CMK (cell line): ENCODE measurements at places on chromosomes 6 and 20.
A peak's percentile ranks its signal among the peaks of the same experiment; 100 is the strongest.

GRCh38 chr6:127518191-127518709 is 885 bp downstream of the MTCL3 start:
- no peak for DNase-seq

DNA sequence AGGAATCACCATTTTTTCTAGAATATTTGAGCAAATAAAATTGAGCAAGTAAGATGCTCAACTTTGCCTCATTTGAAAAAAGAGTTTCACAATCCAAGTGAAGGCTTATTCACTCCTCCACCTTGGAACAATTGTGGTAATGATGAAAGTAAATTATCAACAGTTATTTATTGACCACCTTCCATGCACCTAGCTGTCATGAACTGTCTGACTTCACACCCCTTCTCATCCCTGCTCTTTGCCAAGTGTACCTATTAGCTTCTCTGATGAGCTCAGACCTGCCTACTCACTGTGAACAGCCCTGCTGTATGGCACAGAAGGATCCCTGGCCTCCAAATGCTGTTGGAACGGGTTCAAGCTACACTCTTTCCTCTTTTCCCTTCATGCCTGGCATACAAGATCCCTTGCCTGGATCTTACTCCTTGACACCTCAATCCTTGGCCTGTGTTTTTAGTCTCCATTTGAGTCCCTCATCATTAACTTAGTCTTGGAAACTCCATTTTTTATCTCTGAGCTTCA is 99.0 kb upstream of the PREP start:
- no peak for DNase-seq

- no peak for DNase-seq
These were observed 152.8 kb downstream of the NFATC2 start for GRCh38 chr20:51389543-51390264.

- peak; percentile 54 for DNase-seq
These were observed 39.9 kb downstream of the SLC52A3 start for GRCh38 chr20:728256-728944.

DNA sequence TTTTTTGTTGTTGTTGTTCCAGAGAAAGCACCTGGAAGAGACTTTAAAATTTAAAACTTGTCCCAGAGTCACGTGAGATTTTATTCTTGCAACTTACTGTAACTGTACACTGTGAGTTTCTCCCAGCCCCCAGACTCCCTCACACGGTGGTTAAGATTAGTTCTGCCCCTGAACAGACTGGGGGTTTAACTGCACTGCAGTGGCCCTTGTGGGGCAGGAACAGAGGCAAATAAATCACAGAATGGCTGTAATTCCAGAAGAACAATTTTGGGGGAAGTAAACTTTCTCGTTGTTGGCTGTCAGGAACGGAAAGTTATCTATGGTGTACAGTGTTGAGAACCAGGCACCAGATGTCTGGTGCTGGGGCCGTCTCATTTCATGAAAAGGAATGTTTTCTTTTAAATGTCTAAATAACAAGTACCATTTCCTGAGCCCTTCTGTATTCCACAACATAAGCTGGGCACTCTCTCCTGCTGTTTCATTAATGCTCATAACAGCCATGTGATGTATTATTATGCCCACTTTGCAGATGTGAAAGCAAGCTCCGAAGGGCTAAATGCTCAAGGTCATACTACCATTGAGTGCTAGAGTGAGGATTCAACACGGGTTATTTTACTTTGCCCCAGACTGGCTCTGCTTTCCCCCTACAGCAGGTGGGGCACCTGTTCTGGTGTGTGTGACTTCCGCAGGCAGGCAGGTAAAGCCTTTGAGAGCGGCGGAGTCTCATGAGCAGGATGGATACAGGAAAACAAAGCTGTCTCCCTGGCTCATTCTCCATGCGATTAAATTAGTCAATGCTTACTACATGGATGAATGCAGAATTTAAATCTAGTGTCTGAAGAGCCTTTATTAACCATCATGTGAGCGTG is 30.5 kb downstream of the CNKSR3 start:
- no peak for DNase-seq

GRCh38 chr6:157072128-157072527 is 251.2 kb downstream of the TMEM242 start:
- DNase-seq = no peak

DNA sequence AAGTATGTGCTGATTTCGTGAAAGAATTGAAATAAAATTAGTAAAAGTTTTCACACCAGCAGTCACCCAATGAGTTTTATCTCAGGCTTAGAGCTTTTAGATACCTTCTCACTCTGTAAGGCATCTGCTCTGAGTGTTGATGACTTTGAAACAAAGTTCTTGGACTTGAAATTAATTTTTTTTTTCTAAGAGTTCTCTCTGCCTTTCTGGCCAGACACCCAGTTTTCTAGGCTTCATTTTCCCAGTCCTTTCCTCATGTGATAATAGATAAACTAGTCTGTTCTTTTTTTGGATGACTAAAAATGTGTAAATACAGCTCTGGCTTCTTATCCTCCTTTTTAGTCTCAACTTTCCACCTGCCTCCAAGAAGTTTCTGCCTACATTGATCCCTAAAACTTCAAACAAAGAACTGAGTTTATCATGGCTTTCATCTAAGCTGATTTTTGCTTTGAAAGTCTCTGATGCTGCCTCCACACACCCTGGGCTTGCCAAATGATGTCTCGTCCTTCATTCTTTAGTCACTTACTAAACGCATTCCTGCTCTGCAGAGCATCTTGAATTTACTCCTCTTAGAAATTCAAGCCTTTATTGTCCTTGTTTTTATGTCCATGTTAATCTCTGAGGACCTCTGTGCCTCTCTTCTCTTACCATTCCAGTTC is 32.7 kb downstream of the SLX4IP start:
- DNase-seq = no peak

DNA sequence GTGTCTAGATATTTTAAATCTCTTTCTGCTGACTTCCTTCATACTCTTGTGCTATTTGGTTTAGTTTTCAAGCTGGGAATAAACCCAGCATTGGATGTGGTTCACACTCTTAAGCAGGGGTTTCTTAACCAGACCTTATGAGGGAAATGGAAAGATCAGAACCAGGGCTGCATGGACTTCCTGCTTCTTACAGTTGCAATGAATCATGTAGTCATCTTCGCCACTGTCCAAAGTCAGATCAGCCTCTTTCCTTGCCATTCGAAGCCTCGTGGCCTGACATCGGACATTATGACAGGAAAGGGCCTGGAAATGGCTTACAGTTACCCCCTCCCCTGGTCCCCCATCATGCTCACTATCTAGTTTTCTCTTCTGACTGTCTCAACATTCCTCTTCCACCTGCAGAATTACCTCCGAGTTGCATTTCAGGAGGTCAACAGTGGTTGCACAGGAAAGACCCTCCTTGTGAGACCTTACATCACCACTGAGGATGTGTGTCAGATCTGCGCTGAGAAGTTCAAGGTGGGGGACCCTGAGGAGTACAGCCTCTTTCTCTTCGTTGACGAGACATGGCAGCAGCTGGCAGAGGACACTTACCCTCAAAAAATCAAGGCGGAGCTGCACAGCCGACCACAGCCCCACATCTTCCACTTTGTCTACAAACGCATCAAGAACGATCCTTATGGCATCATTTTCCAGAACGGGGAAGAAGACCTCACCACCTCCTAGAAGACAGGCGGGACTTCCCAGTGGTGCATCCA is 16.8 kb upstream of the NAA20 start:
- DNase-seq = no peak

DNA sequence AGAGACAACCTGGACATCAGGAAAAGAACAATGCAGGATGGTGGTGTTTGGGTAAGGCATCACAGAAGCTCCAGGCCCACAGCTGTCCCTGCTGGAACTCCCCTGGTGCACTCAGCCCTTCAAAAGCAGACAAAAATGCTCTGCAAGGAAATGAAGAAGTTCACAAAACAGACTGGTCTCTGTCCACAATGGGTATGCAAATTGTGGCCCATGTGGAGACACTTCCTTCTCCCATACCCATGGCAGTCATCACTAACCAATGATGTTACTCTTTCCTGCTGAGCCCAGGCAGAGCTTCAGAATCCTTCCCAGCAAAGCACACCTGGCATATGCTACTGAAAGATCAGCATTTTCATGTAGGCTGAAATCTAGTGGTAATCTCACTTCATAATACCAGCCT is 42.6 kb upstream of the PXDC1 start:
- DNase-seq = no peak

DNA sequence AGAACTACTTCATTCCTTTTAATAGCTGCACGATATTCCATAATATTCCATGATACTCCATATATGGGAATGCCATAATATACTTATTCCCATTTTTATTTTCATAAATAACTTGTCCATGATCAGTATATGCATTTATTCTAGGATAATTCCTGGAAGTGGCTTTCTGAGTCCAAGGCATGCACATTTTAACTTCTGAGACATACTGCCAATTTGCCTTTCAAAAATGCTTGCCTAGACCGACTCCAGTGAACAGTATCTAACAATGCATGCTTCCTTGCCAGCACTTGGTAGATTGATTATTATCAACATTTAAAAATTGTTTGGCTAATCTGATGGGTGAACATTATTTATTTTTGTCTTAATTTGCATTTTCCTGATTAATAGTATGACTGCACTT is 54.0 kb downstream of the SPTLC3 start:
- no peak for DNase-seq

DNA sequence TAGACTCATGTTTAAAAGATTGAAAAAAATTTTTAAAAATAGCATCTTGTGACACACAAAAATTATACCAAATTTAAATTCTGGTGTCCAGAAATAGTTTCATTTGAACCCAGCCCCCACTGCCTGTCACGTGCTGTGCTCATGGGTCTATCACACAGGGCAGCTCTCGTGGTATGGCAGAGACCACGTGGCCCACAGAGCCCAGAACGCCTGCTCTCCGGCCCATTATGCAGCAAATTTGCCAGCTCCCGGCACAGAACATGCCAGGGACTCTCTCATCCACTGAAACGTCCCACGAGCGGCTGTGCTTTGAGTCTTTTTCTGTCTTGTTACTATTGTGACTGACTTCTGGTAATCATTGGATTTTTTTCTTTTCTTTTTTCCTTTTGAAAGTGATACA is 224.3 kb downstream of the TTLL2 start:
- DNase-seq = no peak

DNA sequence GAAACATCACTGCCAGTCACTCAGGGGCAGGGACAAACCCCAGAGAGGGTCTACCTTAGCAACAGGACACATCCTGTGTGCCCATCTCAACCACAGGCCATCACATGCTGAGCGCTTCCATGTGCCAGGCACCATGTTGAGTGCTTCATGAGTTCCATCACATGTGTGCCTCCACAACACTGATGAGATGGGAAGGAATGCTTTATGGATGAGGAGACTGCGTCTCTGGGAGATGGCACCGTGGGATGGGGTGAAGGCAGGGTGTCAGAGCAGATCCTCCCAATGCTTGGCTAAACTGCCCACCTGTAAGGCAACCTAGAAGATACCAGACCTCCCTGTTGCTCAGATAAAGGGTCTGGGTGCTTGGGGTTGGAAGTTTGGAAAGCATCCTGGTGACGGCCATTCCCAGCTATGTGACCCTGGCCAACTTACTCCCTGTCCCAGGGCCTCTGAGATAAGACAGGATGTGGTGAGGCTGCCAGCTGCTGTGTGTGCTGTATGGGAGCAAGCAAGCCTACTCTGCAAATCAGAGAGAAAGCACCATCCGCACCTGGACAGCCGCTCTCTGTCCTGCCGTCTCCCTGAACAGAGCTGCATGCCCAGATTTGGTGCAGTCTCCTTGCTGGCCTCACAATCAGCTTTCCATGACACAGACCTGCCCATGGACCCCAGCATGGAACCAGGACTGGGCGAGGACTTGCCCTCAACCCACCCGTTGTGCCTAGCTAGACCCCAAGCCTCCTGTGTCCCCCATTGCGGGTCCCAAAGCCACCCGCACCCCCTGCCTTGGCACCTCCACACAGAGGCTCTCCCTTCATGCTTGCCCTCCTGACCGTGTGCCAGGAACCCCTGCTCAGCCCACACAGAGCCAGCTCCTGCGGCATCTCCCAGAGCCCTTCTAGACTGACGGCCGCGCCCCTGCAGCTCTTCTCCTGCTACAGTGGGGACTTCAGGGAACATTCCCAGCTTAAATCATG is 143.7 kb downstream of the SYNDIG1 start:
- DNase-seq = no peak

DNA sequence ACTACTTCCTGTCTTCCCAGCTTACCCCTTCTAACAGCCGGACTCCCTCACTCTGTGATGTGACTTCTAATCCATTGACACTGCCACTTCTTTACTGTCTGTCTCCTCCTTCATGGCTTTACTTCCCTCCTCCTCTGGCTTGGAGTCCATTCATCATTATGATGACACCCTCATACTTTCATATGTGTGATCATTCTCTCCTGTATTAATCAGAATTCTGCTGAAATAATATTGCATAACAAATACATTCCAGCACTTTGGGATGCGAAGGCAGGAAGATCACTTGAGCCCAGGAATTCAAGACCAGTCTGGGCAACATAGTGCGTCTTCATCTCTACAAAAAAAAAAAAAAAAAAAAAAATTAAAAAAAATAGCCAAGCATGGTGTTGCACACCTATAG is 147.9 kb upstream of the BTBD3 start:
- DNase-seq = no peak

GRCh38 chr20:3621111-3621510 is 42.1 kb downstream of the GFRA4 start:
- no peak for DNase-seq

GRCh38 chr20:22414305-22414742 is 170.0 kb downstream of the FOXA2 start:
- DNase-seq = no peak

GRCh38 chr6:125018136-125018535 is 55.9 kb downstream of the RNF217 start:
- no peak for DNase-seq

DNA sequence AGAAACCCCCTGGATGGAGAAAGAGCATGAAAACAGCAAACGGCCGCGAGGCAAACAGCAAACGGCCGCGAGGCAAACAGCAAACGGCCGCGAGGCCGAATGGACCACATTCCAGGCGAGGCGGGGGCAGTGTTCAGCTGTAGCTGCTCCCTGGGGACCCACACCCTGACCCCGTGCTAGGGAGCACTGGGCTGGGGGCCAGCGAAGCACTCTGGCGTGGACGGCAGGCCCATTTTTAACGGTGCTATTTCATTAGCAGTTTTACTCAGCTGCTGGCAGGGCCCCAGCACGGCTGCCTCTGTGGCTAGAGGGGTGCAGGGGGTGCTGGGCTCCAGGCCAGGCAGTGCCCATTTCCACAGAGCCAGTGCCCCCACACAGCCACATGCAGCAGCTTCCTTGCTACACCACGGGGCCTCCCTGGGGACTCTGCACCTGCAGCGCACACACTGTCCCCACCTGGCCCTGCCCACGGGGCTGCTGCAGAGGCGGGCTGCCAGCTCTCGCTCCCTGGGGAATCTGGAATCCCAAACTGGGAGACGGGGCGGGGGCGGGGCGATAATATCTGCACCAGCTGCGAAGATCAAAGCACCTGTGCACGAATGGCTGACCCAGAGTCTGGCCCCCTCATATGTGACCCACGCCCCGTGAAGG is 35.6 kb upstream of the SLCO4A1 start:
- no peak for DNase-seq
